ENCODE measurements at places on chromosomes 3 and 15.

- DNase-seq, result no peak
Measured at GRCh38 chr3:2568156-2568555, 469.5 kb downstream of the CNTN4 start.

- no peak for DNase-seq
Measured at GRCh38 chr3:187743195-187744141, 1.8 kb downstream of the BCL6 start.

DNA sequence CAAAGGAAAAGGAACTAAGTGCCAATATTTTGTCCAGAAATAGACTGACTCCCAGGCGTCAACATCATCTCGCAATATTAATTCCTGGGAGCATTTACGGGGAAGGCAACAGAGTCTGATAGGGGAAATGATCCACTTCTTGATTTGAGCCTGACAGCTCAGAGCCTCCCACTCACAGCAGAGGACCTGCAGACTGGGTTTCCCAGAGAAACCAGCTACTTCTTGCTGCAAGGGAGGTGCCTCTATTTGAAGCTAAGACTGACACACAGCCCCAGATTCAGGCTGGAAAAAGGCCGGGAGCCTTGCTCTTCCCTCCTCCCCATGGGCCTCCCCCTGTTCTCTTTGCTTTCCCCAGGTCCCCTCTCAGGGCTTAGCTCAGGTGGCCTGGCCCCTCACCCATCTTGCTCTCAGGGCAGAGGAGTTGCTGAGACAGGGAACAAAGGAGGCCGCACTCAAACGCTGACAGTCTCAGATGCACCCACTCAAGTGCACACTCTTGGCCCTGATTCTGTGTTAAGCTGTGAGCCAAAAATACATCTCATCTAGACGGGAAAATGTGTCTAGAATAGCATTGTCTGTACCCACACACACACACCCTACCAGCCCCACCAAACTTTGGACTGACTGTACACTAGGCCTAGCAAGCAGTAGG, 49.8 kb upstream of the DCLK3 start:
- no peak for DNase-seq

DNA sequence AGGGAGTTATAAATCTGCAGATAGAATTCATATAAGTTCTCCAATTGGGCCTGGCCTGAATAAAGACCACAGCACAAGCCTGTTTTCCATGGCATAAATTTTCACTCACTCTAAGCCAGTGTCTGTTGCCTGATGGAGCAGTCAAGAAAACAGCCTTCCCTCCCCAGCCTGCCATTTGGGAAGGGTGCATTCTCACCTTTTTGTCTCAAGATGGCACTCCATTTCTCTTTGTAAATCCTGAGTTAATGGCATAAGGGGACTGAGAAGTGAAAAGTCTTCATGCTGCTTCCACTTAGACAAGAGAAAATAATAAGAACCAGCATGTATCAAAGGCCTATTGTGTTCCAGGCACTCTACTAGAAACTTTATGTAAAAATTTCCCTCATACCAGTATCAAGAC, 115.6 kb upstream of the MANF start:
- no peak for DNase-seq

DNA sequence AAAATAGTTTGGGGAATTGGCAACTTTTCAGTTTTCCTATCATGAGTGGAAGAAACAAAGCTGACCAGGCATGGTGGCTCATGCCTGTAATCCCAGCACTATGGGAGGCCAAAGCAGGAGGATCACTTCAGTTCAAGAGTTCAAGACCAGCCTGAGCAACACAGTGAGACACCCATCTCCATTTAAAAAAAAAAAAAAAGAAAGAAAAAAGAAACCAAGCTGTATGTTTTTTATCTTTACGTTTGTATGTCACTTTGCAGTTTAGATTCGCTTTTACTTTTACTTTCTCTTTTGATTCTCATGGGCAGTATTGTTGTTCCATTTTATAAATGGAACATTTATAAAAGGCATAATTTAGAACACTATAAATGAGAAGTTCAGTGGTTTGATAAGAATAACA, 31.2 kb upstream of the TNIK start:
- no peak for DNase-seq

DNA sequence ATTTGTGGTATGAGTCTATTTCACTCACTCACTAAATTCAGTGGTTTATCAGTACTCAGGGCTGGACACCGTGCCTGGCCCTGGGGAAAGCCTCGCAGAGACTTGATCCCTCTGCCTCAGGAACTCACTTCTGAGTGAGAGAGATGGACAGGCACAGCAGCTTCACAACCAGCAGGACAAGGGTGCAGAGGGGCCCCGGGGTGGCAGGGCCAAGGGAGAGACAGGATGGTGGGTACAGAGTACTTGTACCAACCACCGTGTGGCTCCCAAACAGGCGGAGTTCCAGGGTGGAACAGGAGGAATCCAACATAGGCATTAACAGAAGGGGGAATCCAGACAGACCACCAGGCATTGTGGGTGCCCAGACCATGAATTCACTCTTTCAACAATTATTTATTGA, 143.7 kb downstream of the MEGF11 start:
- DNase-seq, result no peak

DNA sequence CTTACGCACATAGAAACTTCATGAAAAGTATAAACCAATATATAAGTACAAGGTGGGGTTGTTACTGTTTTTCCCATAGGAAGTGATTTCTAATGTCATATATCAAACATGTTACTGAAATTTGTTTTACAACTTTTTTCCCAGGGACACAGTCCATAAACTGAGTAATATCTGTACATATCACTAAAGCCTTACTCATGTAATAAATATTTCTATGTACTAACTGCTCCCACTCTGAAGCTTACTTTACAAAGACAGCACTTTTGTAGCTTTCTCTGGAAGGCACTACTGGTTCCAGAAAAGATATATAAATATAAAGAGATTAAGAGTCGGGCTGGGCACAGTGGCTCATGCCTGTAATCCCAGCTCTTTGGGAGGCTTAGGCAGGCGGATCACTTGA, 91.7 kb downstream of the MYO5A start:
- DNase-seq, result no peak

- no peak for DNase-seq
Measured at GRCh38 chr15:47439146-47440111, 277.9 kb upstream of the SEMA6D start.

DNA sequence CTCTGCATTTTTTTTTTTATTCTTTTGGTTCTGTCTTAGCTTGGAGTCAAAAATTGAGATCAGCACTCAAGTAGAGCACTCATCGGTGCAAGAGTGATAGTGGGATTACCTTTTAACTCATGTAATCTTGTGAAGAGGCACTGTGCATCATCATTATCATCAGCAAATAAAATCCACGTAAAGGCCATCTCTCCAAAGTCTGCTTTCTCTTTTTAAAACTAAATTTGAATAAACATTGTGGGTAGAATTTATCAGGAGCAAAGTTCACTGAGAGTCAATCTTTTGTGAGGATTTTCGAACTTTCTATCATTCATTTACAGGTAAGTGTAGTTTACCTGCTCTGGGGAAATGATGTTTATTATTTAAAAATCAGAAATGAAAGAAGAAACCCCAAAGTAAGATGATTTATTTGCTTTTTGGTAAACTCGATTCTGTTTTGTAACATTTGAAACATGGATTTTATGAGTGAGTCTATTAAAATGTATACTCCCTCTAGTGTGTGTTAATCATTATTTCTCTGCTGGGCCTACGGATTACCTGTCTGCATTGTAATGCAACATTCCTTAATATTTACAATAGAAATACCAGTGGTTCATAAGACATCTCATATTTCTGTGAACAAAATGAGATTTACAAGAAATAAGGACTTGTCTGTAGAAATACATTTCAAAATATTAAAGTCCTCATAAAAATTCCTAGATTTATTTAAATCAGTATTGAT, 327.7 kb upstream of the NAALADL2 start:
- DNase-seq, result no peak

DNA sequence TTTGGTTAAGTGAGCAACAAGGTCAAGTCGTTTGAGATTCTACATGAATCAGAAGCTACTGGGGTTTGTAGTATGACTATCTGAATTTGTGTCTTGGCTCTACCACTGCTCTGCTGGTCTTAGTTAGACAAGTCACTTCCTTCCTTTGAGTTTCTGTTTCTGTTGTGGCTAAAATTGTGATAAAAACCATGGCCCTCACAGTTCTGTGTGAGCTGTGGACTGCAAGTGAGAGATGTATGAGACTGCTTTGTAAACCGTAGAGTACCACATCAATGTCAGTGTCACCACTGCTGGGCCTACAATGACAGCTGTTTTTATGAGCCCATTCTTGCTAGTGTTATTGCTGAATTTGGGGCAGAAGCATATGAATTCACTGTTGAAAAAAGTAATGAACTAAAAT, 32.7 kb downstream of the RARB start:
- DNase-seq, result no peak

GRCh38 chr15:57591822-57592367, at the start of gene MYZAP:
Gene MYZAP, plus strand, starts transcription at chr15:57591904. Its CDS starts 131 bp downstream, at chr15:57592035.
- no peak for DNase-seq

DNA sequence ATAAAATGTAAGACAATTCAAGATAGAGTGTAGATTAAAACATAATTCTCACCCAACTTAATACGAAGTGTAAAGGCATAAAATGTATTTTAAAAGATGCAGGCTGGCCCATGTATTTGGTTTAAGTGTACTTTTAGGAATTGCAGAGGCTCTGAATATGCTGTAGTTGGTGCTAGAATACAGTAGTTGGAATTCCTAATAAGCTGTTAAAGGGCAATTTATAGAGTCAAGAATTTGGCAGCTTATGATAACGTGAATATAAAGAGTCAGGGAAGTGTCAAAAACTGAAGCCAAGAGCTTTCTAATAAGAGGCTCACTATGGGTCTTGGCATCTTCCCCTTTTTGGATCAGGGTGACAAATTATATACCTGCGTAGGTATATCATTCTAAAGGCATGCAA, 36.5 kb downstream of the ADAMTS9 start:
- no peak for DNase-seq

DNA sequence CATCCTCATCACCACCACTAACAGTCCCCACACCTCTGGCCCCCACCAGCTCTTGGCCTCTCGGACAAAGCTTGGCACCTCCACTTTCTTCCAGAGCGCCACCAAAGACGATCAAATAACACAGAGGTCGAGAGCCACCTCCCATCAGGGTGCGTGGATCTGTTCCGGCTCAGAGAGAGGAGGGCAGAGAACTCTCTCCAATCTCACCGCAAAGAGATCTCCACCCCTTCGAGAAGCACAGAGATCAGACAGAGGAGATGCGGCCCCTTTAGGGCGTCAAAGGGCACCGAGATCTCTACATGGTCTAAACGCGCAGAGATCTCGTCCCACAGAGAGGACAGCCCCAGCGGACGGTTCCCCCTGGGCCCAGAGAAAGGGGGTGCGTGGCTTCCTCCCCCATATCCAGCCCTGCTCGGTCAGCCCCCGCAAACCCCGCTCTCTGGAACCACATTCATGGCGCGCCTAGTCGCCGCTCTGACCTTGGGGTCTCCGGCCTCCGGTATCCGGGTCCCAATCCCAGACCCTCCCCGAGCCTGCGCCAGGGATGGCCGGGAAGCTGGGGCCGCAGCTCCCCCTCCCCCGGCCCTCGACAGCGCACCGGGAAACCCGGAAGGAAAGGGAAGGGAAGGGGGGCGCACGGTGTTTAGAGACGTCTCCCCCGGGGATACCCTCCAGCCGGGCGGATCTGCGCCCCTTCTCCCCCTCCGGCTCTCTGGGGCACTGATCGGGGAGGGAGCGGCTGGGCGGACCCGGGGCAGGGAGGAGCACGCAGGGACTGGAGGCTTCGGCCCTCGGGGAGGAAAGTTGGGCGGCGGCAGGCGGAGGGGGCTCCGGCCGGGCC, 608 bp downstream of the SCN5A start:
- no peak for DNase-seq

DNA sequence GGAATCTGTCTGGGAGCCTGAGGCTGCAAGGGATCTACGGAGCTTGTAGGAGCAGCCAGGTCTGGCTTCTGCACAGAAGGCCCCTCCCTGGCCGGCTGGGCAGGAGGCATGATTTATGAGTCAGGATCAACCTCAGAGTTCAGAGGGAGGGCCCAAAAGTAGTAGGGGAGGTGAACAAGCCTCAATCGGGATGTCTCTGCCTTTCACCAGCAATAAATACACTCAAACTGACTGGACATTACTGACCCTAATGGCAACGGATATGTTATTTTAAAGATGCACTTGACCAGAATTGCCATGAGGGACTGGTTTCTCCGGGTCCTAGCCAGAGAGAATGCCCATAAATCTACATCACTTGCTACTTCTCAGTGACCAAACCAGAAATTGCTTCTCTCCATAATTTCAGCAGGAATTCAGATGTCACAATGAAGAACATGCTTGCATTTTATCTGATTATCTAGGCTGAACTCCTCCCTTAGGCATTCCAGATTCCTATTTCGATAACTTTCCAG, 109.6 kb upstream of the LMOD3 start:
- no peak for DNase-seq

DNA sequence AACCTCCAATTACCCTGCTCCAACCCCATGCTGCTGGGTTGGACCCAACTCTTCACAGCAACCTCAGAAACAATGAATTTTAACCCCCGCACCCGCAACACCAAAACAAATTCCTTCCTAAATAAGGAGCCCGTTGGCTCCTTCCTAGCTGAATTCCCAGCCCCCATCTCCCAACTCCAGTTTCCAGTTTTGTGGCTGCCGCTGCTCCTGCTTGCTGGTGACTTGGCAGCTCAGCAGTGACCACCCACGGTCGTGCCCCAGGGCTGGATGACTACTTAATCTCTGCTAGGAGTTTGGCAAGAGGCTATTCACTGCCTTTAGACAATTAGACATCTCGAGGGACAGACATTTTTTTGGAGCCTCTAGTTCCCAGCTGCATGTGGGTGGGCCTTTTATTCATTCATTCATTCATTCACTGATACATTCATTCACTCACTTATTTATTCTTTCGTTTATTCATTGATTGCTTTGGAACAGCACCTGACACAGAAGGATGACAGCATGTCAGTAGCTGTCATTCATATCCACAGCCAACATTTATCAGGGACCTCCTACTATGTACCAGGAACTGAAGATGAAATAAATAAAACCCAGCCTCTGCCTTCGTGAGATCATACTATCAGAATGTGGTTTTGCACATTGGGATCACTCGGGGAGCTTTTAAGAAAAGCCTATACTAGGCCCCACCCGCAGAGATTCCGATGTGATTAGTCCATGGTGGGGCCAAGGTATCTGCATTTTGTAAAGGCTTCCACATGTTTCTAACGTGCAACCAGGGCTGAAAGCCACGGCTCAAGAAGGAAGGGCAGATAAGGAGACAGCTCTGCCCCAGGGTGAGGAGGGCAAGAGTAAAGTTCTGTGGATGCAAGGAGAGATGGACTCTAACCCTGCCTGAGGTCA, 256.5 kb downstream of the SHQ1 start:
- no peak for DNase-seq

Measured in cortex of kidney (tissue), 1 donor.